ENCODE measurements at places on chromosomes 16 and 17. TPM values are rescaled to one million over a fixed set of nuclear protein-coding genes. Genes with fewer than 3 reads are reported as not detected.

GRCh38 chr17:37299257-37299980 lies 76.4 kb upstream of the C17orf78 start:
- DNase-seq = no peak

- no peak for DNase-seq
Observed at GRCh38 chr16:83214671-83215070, 587.9 kb downstream of the CDH13 start.

DNA sequence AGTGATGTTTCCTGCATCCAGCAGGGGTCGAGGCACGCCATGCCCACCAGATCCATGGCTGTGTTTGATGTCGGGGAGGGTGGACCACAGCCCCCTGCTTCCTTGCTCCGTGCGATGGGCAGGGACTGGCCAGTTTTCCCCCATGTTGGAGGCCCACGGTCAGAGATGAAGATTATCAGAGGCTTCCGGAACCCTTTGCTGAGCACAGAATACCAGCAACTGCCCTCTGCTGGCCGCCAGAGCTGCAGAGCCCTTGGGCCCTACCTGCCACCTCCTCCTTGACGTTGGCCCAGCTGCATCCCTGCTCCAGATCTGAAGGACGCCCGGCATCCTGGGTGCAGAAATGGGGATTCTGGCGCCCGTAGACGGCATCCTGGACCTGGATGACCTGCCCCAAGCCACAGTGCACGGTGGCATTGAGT lies 23.7 kb upstream of the BCO1 start:
- no peak for DNase-seq

GRCh38 chr16:2484898-2485508 lies 10.1 kb downstream of the TBC1D24 start:
- DNase-seq = peak; percentile 71

- DNase-seq = peak; percentile 55
Observed at GRCh38 chr17:82740906-82741759, 5.7 kb downstream of the FN3K start.

GRCh38 chr16:31000671-31001382 lies 9.6 kb downstream of the STX1B start:
- no peak for DNase-seq

- no peak for DNase-seq
Observed at GRCh38 chr16:27267037-27267677, 1.4 kb downstream of the NSMCE1 start.

DNA sequence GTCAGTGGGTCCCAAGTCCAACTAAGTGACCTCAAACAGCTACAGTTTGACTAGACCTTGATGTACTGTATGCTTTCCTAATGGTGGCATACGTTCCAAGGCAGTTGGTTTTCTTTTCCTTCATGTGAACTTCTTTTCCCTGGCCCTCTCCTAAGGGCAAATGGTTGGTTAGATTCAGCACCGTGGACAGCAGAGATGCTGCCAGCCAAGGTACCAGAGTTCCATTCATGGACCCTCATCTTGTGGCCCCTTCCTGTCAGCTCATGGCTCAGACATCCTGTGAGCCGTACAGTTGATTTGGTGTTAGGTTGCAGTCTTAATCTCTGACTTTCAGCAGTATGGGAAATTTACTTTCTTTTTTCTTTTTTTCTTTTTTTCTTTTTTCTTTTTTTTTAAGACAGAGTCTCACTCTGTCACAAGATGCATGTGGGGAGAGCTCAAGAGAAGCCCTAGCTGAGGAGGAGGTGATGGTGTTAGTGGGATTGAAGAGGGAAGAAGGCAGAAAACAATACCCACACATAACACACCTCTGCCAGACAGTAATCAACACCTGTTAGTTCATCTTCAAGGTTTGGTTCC lies 122.4 kb downstream of the USP31 start:
- no peak for DNase-seq

DNA sequence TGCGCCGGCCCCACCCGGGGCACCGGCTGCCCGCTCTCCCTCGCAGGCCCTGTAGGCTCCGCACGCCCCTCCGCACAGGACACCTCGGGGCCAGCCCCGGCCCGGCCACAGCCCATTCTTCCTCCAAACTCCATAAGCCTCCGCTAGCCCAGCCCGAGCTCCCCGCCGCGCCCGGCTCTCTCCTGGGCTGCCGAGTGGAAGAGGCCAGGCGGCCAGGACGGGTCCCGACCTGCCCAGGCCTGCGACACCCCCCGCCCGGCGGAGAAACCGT lies 397 bp downstream of the NCOR1 start:
- DNase-seq = no peak

DNA sequence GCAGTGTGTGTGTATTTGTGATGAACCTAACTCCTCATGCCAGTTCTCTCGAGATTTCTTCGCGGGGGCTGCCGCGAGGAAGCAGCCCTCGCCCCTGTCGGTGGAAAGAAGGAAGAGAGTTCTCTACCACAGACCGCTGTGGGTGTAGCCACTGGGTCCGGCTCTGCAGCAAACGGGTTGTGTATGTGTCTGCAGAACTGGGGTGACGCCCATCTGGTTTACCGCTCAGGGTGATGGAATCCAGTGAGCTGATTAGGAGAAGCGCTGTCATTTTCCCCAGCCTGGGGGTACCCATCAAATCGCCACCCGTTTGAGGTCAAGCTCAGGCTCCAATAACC lies 7.7 kb downstream of the CORO6 start:
- no peak for DNase-seq

DNA sequence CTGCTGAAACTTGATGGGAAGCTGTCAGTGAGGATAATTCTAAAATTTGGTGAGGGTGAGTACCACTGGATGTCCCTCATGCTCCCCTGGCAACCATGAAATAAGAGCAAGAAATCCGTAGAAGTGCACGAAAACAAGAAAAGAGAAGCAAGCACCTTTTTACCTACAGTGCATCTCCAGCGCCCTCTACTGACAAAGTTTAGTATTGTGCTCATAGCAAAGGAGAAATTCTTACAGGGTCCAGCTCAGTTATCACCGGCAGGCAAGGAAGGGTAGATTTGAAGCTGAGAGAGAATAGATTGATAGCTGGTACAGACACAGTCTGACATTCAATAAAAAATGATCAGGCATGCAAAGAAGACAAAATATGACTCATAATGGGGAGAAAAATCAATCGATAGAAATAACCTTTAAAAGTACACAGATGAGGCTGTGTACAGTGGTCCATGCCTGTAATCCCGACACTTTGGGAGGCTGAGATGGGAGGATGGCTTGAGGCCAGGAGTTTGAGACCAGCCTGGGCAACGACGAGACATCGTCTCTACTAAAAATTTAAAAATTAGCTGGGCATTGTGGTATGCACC lies 28.3 kb upstream of the TEX2 start:
- no peak for DNase-seq

Gene SOX9
- 1.1 TPM for polyA plus RNA-seq

Gene SLC16A11
- polyA plus RNA-seq = 3.0 TPM

Gene PPP1R27
- 0.35 TPM for polyA plus RNA-seq

Gene OR3A3
- polyA plus RNA-seq = not detected

Gene HOXB1
- not detected for polyA plus RNA-seq

Gene GJD3
- 0.48 TPM for polyA plus RNA-seq

All from liver (tissue), 10 donors.